Cardiac muscle cell (in vitro differentiated cells and primary cell): ENCODE measurements at places on chromosomes 1 and 21. TPM values are rescaled to one million over a fixed set of nuclear protein-coding genes. Genes with fewer than 3 reads are reported as not detected.

DNA sequence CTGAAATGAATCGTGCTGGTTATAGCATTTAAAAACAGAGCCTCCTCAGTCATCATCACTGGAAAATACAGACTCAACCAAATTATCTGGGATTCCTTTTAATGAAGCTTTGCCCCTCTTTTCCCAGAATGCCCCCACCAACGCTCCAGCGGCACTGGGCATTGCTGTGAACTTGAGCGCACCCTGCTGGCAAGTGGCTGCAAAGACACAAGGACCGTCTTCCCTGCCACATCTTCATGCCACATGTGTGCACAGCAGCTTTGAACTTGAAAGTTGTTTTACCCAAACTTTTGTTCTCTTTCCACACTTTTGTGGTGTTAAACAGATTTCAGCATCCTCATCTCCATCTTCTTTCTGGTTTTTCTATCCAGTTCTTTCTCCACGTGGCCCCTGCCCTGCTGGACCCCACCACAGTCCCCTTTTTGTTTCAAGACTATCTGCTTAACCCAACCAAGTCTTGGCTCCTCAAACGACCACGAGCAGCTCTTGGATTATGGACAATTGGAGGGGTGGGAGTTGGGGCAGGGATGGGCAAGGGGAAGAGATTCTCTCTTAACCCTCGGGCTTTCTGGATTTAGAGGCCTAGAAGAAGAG lies 12.8 kb upstream of the LMX1A start:
- DNase-seq = peak; percentile 54

Gene USP1
- total RNA-seq = 19.9 and 20.5 TPM in 2 replicates

DNA sequence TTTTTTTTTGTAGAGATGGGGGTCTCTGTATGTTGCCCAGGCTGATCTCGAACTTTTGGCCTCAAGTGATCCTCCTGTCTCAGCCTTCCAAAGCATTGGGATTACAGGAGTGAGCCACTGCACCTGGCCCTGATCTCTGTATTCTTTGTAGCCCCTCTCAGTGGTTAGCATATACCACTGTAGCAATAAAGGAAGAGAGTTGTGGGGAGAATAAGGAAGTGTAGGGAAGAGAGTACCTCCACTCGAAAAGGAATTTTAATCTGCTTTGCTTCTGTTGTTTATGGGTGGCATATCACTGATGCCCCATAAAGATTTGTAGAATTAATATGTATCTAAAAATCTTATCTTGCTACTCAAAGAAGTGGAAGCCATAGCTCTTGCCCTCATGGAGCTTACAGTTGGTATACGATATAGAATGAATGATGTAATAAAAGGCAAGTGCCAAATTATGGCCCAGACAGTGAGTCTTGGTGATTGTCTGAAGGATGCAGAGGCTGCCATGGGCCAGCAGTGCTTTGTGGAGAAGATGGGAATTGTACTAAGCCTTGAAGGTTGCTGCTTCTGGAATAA lies 96.0 kb downstream of the CLIC6 start:
- DNase-seq = no peak

Gene FAAH
- 12.4 and 21.0 TPM in 2 replicates for total RNA-seq

- DNase-seq = no peak
Measured at GRCh38 chr1:216555653-216556052, 132.4 kb upstream of the USH2A start.

DNA sequence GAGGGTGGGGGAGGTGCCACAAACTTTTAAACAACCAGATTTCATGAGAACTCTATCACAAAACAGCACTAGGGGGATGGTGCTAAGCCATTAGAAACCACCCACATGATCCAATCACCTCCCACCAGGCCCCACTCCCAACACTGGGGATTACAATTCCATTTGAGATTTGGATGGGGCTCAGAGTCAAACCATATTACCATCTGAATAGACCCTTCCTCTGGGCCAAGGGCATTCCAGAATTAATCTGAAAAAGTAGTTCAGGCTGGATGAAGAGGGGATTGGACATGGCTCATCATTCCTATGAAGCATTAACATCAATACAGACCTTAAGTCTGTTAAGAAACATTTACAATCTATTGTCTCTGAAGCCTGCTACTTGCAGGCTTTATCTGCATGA lies 149.9 kb upstream of the DNAH14 start:
- no peak for DNase-seq

- DNase-seq = no peak
Measured at GRCh38 chr1:87684713-87685205, 356.1 kb downstream of the LMO4 start.

- DNase-seq = no peak
Measured at GRCh38 chr1:1373051-1373814, 1.8 kb downstream of the AURKAIP1 start.

Gene ARHGEF16
- total RNA-seq = 7.2 and 11.8 TPM in 2 replicates

- DNase-seq = no peak
Measured at GRCh38 chr1:41799723-41800122, 119.0 kb downstream of the HIVEP3 start.

Gene SLAMF1
- total RNA-seq = not detected in 2 replicates

Gene MXRA8
- total RNA-seq = 50.4 and 90.1 TPM in 2 replicates

- DNase-seq = no peak
Measured at GRCh38 chr1:209751627-209752231, 4.1 kb upstream of the TRAF3IP3 start.

DNA sequence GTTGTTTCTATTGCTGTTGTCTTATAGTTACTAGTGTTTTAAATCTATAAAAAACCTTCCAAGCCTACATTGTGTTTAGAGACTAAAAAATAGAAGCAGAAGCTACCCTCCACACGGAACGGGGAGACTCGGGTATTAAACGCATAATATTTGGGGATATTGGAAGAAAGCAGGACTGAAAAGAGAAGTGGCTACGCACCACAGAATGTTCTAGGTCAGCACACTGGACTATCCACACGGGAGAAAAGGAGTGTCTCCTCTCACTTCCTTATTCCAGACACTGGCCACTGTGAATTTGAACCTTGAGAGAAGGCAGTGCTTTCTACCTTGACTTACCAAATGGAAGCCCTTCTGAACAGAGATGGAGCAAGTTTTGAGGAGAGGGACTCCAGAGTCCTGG lies 1.0 kb upstream of the OR10J4 start:
- DNase-seq = no peak

GRCh38 chr1:157000686-157001085 lies 44.9 kb downstream of the ARHGEF11 start:
- DNase-seq = no peak

Gene INKA2
- 7.5 and 11.1 TPM in 2 replicates for total RNA-seq

DNA sequence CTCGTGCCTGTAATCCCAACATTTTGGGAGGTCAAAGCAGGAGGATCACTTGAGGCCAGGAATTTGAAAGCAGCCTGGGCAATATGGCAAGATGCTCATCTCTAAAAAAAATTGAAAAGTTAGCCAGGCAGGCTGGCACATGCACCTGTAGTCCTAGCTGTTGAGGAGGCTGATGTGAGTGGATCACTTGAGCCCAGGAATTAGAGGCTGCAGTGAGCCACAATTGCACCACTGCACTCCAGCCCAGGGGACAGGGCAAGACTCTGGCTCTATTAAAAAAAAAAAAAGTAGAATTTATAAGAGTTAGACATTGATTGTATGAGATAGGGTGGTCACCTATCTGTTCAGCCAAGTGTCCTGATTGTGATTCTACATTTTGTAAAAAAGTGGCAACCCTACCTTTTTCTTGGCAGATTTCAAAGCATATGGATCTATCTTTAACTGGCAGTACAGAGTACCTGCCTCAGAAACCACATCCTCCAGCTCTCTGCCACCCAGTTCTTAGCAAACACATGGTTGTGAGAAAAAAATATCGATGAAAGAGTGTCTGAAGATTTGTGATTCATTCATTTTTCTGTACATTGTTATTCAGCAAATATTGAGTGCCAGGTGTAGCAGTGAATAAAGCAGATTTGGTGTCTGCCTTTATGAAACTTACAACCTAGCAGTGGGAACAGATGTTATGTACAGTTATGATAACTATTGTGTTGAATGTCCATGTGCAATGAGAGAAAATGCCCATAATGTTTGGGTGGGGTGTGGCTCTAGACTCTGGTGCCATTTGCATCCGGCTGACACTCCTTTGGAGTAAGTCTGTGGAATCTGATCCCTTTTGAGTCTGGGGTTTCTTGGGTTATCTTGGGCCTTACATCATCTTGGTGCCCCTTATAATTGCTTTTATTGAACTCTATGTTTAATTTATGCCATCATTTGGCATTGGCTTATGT lies 82.5 kb downstream of the ST3GAL3 start:
- no peak for DNase-seq

DNA sequence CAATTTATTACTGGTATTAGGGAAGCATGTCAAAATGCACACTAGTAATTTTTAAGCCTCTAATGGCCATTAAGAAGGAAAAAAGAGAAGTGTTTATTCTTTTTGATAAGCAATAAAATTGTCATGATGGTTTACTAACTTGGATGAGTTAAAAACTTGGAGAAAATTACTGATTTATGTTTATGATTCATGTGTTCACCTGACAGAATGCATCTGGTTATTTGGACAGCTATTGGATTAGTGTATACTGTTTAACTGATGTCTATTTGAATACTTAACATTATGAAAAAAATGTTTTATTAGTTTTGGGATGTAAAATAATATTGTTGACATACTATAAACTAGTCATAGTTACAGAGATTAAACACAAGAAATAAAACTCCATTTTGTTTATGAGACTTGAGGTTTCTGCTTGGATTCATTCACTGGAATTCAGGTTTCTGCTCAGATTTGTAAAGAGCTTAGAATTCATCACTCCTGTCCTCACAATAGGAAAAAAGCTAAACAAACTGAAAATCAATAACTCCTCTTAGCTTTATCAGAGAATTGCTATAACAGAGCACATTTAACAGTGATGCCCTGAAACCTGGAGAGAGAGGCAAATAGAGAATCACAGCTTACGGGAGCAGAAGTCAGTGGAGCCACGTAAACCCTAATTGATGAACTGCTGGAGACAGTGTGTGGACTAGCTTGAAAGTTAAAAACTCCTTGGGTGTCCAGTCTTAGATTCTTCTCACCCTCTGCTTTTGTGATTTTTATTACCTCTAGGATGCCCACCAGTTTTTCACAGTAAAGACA lies 56.7 kb downstream of the RALGPS2 start:
- no peak for DNase-seq

- DNase-seq = no peak
Measured at GRCh38 chr1:97996880-97997279, 76.0 kb upstream of the DPYD start.

DNA sequence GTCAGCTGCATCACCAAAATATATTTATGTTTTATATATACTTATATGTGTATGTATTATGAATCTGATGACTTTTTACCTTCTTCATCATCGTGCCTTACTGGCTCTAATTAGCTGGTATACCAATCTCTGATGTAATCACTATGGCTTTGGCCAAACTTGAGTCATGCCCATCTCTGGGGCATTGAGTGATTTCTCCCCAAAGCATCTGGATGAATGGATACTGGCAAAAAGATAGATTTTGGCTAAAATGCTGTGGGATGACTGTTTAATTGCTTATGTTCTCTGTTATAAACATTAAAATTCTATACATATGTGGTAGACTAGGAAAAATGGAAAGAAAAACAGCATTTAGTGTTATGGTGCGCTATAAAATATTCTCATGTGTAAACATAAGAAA lies 19.6 kb downstream of the CDKN2C start:
- DNase-seq = no peak

DNA sequence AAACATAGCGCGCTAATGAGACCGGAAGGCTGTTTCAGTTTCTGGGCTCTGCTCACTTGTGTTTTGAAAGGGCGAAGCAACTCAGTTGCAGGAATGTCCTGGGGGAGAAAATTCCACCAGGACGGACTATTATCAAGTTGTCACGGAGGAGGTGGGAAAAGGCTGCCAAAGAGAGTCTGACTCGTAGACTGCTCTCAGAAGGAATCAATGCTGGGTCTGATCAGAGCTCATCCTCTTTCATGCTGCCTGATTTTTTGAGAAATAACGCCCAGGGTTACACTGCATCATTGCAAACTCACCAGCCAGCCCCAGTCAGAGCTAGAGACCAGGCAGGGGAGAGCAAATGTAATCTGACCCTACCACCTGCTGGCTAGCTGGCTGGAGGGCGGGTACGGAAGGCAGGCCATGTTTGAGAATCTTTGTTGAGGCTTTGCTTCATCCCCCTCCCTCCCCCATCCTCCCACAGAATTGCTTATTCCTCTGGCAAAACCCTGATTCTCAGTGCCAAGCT lies 36.4 kb upstream of the BCL9 start:
- peak; percentile 44 for DNase-seq

DNA sequence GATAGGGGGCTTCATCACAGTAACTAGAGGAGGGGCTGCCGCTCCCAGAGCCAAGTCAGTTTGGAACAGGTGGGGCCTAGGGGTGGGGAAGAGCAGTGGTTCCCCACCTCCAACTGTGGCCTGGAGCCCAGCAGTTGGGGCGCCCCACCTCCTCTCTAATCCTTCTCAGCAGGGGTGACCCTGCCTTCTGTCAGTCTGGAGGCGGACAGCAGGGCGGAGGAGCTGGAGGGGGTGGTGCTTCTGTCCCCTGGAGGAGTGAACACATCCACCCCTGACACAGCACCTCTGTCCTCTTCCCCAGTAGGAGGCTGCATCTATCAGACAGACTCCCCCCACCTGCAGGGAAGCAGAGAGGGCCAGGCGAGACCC lies 73.8 kb downstream of the MRPL37 start:
- no peak for DNase-seq

GRCh38 chr1:26388791-26389445 lies 16.4 kb upstream of the ZNF683 start:
- DNase-seq = no peak

- DNase-seq = no peak
Measured at GRCh38 chr1:241810769-241811405, 37.1 kb upstream of the EXO1 start.

Gene MIXL1
- total RNA-seq = 3.7 and 5.4 TPM in 2 replicates

Gene NCF2
- total RNA-seq = 0.06 and 0.60 TPM in 2 replicates
